Fibroblast of skin of right quadriceps (primary cell): ENCODE measurements at places on chromosomes 4 and X.
A peak's percentile ranks its signal among the peaks of the same experiment; 100 is the strongest.

DNA sequence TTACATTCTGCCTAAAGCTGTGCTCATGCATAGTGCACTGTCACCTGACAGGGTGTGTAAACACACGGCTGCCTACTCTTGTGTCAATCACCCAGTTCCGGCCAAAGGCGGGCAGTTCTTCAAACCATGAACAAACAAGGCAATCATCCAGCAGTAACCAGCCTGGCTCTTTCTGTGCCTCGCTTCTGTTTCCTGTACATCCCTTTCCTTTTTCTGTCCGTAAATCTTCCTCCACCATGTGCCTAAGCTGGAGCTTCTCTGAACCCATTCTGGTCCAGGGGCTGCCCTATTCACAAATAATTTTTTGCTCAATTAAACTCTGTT lies 60.8 kb upstream of the CBR4 start:
- no peak for DNase-seq

DNA sequence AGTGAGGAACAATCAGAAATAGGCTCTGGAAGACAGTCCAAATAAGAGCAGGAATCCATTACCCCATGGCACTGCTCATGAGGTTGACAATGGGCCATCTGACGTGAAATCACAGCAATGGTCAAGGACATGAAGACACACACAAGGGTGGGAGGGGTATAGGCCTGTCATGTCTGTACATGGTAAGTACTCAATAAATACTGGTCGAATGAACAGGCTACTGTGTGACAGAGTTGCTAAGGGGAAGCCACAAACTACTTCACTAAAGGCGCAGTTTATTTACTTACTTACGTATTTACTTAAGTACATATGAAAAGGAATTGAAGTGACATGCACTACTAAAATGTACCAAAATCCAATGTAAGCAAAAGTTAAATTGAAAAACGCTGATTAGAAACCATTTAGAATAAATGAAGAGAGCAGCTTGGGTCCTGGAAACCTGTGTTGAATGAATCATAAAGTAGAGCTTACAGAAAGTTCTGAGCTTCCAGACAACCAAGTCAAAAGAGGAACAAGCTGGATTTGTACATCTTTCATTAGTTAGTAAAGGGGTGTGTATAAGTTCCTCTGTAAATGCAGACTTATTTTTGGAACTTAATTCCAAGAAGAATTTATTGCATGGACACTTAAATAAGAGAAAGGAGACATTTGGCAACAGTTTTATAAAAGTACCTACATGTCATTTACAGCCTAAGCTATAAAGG lies 32.7 kb downstream of the ALPK1 start:
- DNase-seq, result no peak

DNA sequence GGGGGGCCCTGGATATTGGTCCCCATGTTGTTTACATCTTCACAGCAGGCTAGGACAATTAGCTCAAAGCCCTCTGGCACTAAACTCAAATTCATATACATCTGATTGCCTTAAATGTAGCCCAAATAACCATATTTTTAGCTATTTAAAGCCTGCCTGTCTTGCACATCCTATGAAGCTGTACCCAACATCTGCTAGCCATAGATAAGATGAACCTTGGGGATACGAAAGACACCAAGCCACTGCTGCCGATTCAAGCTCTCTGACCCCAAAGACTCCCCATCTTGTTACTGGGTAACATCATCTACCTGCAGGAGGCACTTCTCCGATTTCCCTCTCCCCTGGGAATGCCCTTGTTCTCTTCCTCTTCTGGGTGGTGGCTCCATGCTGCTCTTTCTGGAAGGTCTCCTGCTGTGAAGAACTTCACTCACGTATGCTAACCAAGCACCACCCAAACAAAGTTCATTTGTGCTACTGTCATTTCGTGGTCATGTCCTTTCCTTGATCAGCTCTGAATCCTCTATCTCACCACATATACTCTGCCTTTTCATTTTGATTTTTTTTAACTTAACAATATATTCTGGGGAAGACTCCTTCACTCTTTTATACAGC lies 107.7 kb upstream of the ATXN3L start:
- DNase-seq, result no peak

DNA sequence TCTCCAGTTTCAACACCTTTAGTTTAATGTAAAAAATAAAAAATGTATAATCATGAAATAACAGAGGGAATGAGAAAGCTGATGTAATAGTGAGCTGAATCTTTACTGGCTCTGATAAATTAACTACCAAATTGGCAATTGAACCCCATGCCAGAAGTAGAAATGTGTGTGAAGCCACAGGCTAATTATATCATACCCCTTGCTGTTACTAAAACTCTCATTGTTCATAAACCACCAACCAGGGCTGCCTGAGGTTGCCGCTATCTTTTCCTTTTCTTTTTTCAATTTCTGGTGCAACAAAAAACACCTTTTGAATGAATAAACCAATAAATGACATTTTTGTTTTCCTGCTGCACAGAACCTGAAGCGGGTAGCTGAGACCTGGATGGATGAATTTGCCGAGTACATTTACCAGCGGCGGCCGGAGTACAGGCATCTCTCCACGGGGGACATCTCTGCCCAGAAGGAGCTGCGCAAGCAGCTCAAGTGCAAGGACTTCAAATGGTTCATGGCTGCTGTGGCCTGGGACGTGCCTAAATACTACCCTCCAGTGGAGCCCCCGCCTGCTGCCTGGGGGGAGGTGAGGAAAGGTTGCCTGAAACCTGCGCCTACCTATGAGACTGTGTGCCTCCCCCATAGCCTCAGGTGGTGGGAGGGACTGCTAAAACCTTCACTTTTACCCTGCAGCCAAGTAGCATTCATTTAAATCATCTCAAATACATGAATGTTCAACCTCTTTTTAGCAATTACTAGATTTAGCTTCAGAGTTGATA lies 216.7 kb upstream of the GALNT7 start:
- no peak for DNase-seq

- no peak for DNase-seq
These were observed 27.9 kb upstream of the BBS7 start for GRCh38 chr4:121898150-121898549.

GRCh38 chrX:44873415-44874276 lies 658 bp downstream of the KDM6A start:
- DNase-seq, result peak; percentile 45

- DNase-seq, result no peak
These were observed 24.9 kb downstream of the JAKMIP1 start for GRCh38 chr4:6175426-6175825.

DNA sequence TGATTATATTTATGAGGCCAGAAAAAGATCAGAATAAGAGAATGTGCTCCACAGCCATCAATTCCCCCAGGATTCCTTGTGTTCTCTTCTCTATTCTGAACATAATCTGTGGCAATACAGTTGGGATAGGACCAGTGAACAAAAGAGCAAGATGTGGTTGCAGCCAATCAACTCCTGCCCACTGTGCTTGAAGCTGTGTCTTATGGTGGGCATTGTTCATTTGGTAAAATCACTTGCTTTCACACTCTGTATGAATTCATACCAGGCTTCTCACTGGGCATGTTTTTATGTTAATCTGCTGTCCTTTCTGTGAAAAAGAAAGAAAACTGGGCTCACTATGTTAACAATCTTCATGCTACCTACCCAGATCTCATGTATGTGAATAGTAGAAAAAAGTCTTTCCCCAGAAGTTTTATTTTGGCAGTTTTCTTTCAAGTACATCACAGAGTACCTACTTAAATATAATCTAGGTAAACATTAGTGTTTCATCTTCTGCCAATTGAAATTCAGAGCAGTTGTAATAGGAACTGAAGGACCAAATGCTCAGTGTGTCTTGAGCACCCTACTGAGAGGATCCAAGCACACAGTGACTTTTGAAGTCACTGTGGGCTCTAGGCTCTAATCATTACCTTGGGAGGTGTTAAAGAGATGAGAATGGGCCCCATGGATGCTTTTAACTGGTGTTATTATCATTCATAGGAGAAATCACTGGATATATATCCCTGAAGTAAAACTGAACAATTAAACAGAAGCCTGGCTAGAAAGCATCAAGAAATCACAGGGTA lies 429.2 kb upstream of the TRAM1L1 start:
- no peak for DNase-seq

- no peak for DNase-seq
These were observed 383.9 kb downstream of the PCDH7 start for GRCh38 chr4:31104043-31104442.

- DNase-seq, result peak; percentile 53
These were observed 27.0 kb downstream of the DHX15 start for GRCh38 chr4:24557026-24558025.

GRCh38 chr4:74364652-74365491 lies at the start of gene EREG:
TSS of gene EREG (plus strand) at chr4:74365145. CDS start at chr4:74365309, 164 bp downstream.
- DNase-seq, result peak; percentile 34

GRCh38 chr4:127055357-127055756 lies 577.4 kb upstream of the INTU start:
- DNase-seq, result peak; percentile 46

- peak; percentile 62 for DNase-seq
These were observed 29.5 kb downstream of the SRPX2 start for GRCh38 chrX:100673397-100673953.

DNA sequence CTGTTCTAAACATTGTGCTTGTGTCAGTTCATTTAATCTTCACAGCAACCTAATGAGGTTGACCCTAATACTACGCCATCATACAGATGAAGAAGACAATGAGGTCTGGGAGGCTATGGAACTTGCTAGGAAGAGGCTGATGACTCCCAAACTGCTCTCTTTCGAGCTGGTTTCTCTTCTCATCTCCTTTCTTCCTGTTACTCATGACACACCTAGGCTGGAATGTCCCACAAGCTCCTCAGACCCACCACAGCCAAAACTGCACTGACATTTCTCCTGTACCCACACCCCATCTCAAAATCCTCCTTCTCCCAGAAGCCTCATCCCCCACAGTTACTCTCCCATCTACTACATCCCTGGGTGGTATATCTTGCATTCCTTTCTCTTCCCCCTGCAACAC lies 27.4 kb upstream of the PJA1 start:
- DNase-seq, result peak; percentile 1

DNA sequence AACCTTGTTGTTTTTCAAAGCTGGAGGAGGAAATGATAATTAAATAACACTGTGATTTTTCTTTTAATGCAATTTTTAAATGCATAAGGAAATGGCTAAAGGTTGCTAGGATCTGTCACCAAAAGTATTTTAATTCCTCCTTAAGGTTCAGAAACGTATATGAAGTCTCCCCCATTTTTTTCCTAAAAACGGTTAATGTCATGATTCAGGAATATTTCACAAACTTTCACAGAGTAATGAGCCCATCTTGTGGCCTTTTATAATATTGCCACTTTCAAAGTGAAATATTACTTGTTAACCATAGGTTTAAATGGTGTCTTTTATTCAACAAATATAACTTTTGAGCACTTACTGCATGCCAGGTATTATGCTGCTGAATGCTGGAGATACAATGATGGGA lies 99.5 kb upstream of the USP38 start:
- no peak for DNase-seq

- peak; percentile 3 for DNase-seq
These were observed 3.2 kb downstream of the TIGD4 start for GRCh38 chr4:152776352-152776751.

DNA sequence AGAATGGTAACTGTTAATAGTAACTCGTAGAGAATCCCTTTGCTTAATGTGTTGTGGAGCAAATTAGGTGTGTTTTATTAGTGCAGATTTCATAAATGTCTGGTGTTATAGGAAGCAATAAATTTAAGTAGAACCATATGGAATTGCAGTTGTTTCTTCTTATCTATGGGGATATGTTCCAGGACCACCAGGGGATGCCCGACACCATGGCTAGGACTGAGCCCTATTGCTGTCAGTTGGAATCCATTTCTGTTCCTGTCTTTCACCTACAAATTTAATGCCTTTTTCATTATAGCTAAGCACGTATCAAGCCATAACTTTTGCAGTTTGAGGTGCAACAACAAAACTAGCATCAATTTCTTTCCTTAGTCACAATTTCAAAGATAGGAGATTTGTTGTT lies 72.5 kb downstream of the DDIT4L start:
- peak; percentile 23 for DNase-seq

- DNase-seq, result no peak
These were observed 26.8 kb downstream of the C4orf50 start for GRCh38 chr4:5991405-5991804.

DNA sequence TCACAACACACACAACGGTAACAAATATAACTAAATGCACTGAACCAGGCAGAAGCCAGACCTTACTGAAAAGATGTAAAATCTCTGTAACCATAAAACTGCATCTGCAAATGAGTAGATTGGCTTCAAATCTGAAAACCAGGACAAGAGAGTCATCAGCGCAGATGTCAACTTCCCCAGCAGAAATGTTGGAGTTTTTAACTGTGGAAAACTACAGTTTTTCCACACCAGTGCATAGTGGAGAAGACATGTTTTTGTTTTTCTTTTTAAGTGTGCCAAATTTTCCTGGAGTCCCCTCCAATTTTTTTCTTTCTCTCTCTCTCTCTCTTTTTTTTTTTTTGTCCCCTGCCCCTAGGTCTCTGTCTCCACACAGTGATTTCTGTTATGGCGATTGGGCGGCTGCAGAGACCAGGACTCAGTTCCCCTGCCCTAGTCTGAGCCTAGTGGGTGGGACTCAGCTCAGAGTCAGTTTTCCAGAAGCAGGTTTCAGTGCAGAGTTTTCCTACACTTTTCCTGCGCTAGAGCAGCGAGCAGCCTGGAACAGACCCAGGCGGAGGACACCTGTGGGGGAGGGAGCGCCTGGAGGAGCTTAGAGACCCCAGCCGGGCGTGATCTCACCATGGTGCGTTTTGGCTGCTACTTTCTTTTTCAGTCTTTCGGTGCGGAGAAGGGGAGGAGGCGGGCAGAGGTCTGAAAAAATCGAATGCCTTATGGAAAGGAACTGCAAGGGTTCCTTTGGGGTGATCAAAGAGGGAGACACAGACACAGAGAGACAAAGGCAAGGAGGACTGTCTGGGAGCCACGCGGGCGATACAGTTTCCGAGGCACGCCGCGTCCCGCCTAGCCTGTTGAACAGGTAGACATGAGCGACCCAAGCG lies at the start of gene GUCY1A1:
Gene GUCY1A1, plus strand, starts transcription at position 505 of the 878 bp plus-strand sequence. CDS start 30,020 bp downstream, outside the sequence.
- peak; percentile 13 for DNase-seq

GRCh38 chrX:137058339-137059127 lies 24.7 kb upstream of the GPR101 start:
- DNase-seq, result no peak

DNA sequence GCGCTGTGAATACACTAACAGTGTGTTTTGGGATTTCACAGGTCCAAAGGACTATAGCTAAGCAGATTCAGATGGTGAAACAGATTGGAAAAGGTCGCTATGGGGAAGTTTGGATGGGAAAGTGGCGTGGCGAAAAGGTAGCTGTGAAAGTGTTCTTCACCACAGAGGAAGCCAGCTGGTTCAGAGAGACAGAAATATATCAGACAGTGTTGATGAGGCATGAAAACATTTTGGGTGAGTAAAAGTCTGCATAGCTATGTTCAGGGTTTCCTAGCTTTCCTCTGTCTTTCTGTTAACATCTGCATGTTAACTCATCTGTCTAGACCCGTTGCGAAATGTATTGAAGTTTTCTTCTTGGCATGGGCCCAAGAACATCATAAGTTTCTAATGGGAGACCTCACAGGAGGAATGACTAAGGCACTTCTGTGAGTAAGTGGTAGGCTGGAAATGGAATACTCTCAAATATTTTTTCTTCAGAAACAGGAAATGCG lies 372.1 kb downstream of the BMPR1B start:
- peak; percentile 100 for DNase-seq

GRCh38 chr4:65120287-65120686 lies 550.0 kb downstream of the EPHA5 start:
- no peak for DNase-seq

GRCh38 chr4:162767083-162767482 lies 399.6 kb downstream of the NAF1 start:
- no peak for DNase-seq
